ENCODE measurements at places on chromosomes 1 and 21.

DNA sequence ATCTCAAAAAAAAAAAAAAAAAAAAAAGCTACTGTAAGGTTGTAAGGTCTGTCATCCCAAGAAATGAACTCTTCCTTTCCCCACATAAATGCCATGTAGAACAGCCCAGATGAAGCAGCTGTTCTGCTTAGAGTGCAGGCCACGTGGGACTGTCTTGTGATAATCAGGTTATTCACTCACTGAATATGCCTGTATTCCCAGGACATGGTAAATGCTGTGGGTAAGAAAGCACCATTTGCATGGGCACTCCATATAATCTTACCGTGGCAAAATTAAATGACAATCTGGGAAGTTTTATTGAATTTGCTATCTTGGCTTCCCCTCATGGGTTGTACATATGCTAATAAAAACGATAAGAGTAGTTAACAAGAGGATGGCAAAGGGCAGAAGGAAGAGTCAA lies 13.8 kb downstream of the RGS5 start:
- H3K27ac ChIP-seq = no peak overlapping the region
- no peaks in the 10 kb centered on the region for H3K36me3 ChIP-seq
- H3K4me3 ChIP-seq = no peak overlapping the region
- no peaks in the 10 kb centered on the region for H3K4me1 ChIP-seq
- no peak for DNase-seq
- peaks cover 2% of the 10 kb centered on the region for H3K27me3 ChIP-seq

- H3K27me3 ChIP-seq = peaks cover 37% of the 10 kb centered on the region
- H3K4me1 ChIP-seq = no peaks in the 10 kb centered on the region
- H3K36me3 ChIP-seq = no peaks in the 10 kb centered on the region
- no peak for DNase-seq
Measured at GRCh38 chr1:119827010-119827409, 15.8 kb upstream of the REG4 start.

- H3K27me3 ChIP-seq = peaks cover 3% of the 10 kb centered on the region
- DNase-seq = no peak
- H3K27ac ChIP-seq = no peak overlapping the region
- H3K4me1 ChIP-seq = peaks cover 8% of the 10 kb centered on the region
- no peak overlapping the region for H3K4me3 ChIP-seq
Measured at GRCh38 chr21:42633858-42634257, 19.6 kb upstream of the PDE9A start.

DNA sequence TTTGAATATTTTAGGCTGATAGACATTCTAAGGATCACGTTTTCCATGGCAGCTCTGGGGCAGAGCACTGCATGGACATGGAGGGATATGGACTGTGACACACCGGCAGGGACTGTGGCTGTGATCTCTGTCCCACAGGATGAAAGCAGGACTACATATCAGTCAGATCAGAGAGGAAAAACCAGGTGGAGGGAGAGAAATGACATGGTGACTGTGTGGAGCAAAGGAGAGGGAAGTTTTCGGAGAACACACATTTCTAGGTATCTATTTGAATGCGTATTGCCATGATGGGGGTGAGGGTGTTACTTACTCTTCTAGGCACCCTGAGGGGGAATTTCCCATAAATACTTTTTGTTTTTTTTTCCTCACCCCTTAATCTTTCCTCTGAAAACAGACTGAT lies 3.2 kb upstream of the CD1C start:
- H3K4me1 ChIP-seq = peaks cover 25% of the 10 kb centered on the region
- peak overlapping the region; percentile 19 for H3K27ac ChIP-seq
- no peaks in the 10 kb centered on the region for H3K36me3 ChIP-seq
- peaks cover 13% of the 10 kb centered on the region for H3K27me3 ChIP-seq
- no peak overlapping the region for H3K4me3 ChIP-seq

- H3K36me3 ChIP-seq = peaks cover 57% of the 10 kb centered on the region
- no peaks in the 10 kb centered on the region for H3K27me3 ChIP-seq
- peaks cover 8% of the 10 kb centered on the region for H3K4me1 ChIP-seq
- no peak for DNase-seq
- no peak overlapping the region for H3K4me3 ChIP-seq
Measured at GRCh38 chr1:229537894-229538293, 20.6 kb downstream of the ABCB10 start.

DNA sequence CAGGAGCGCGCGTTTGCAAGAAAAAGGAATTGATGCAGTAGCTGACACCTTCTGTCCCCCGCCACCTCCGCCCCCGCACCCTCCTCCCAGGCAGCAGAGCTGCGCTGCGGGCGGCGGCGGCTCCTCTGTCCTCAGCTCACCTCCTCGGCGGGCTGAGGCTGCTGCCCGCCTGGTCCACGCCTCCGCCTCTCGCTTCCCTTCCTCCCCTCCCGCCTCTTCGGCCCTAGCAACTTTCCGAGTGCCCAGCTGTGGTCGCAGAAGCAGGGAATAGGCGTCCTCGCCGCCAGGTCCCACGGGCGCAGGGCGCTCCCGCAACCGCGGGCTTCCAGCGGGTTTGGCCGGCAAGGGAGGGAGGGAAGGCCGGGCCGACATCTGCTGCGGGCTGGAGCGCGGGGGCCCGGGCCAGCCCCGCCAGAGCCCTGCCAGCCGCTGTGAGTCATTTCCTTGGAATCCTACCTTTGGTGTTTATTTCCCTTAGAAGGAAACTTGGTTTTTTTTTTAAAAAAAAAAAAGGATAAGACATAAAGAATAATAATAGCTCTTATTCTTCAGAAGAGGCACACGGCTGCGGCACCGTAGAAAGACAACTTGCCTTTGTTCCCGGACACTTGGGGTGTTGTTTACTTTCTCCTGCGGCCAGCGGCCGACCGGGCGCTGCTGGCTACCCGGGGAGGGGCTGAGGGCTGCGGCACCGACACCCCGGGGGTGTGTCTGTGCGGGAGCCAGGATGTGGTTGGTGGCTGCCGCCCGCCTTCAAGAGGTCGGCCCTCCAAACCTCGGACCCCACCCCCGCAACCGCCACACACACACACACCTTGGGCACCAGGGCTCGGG lies 1.1 kb downstream of the SERTAD4 start:
- DNase-seq = peak; percentile 31
- H3K27ac ChIP-seq = no peak overlapping the region
- no peaks in the 10 kb centered on the region for H3K36me3 ChIP-seq
- peaks cover 58% of the 10 kb centered on the region for H3K27me3 ChIP-seq
- peak overlapping the region; percentile 36 for H3K4me3 ChIP-seq

GRCh38 chr1:110309139-110309538 lies 30.0 kb upstream of the RBM15 start:
- H3K4me1 ChIP-seq = no peaks in the 10 kb centered on the region
- no peak overlapping the region for H3K4me3 ChIP-seq

- H3K4me3 ChIP-seq = no peak overlapping the region
- no peaks in the 10 kb centered on the region for H3K4me1 ChIP-seq
Measured at GRCh38 chr1:216560527-216560926, 137.3 kb upstream of the USH2A start.

GRCh38 chr1:66732407-66733166 lies 19.7 kb upstream of the DYNLT5 start:
- DNase-seq = no peak
- H3K27me3 ChIP-seq = peaks cover 3% of the 10 kb centered on the region
- no peaks in the 10 kb centered on the region for H3K36me3 ChIP-seq
- no peak overlapping the region for H3K4me3 ChIP-seq

GRCh38 chr1:164578479-164579200 lies 19.7 kb downstream of the PBX1 start:
- no peak overlapping the region for H3K27ac ChIP-seq
- H3K4me3 ChIP-seq = no peak overlapping the region
- H3K27me3 ChIP-seq = no peaks in the 10 kb centered on the region
- DNase-seq = no peak
- no peaks in the 10 kb centered on the region for H3K4me1 ChIP-seq
- no peaks in the 10 kb centered on the region for H3K36me3 ChIP-seq

DNA sequence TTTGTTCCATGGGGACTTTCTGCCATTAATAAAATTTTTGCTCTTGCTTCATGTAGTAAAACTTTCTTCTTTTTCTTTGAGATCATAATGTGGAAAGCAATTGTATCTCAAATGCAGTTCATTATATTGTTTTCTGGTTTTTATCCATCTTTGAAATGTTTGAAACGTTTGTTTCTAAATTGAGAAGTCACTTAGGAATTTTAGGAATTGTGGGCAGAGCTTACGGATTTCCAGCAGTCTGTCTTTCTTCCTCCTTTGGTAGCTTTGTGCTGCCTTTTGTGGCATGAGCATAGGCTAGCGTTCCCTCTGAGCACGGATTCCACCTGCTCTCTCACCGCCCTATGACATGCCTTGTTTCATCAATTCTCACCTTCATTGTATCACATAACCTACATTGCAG lies 2.9 kb upstream of the ST6GALNAC5 start:
- H3K27ac ChIP-seq = no peak overlapping the region
- no peak for DNase-seq
- H3K4me3 ChIP-seq = no peak overlapping the region
- H3K4me1 ChIP-seq = peaks cover 5% of the 10 kb centered on the region
- H3K36me3 ChIP-seq = no peaks in the 10 kb centered on the region

DNA sequence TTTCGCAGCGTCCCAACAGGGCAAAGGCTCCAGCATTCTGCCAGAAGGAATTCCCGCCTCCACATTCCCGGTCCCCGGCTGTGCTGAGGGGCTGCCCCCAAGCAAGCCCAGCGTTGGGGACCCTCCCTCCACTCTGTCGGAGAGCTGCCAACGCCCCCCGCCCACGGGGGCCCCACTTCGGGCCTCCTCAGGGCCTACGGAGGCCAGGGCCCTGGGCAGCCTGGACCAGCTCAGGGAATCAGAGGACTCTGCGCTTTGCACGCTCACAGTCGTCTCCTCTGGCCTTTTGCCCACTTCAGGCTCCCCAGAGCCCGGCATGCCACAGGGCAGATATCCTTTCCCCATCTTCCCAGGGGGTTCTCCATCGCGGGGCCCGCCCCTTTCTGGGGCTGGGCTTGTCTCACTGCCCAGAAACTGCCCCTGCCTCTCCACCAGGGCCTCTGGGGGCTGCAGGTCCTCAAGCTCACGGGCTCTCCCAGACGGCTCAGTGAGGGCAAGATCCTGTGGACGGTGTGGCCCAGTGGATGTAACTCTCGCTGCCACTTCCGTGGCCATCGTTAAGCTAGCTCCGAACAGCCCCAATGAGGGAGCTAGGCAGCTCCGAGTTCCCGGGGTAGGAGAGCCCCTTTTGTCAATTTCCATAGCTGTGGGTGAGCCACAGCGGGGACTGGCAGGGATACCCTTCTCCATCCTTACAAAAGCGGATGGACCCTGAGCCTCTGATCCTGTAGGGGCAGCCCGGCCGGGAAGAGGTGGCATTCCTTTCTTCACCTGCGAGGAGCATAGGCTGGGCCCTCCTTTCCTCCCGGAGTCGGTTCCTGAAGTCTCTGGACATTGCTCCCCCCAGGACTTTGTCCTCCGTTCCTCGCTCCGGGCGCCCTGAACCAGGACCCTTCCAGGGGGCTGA lies 2.8 kb downstream of the ITPKB start:
- peaks cover 65% of the 10 kb centered on the region for H3K4me1 ChIP-seq
- H3K4me3 ChIP-seq = peak overlapping the region; percentile 91
- peak overlapping the region; percentile 75 for H3K27ac ChIP-seq

DNA sequence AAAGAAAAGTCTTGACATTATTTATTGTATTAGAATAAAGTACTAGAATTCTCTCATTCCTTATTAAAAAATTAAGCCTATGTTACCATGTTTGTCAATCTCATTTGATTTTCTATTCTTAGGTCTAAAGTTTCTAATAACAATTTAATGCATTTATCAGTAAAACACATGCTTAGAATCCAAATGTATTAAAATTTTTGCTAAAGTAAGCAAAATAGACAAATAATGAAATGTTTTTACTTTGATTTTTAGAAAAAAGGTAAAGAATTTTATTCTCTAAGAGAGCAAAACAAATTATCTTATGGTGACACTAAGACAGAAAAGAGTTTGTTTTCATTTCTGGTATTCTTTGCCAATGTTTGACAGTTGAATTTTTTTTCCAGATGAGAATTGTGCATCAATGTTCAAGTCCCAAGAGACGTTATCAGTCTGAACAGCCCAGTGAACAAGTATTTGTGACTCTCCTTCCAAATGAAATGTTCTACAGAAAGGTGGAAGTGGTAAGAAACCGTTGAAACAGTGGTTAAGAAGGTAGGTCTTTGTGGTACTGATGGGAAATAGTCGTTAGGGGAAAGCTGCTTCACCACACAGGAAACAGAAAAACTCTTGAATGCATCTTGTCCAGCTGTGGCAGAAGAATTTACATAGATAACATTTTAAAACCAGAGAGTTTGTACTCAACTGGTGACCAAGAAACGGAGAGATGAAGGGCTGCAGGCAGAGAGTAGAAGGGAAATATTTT lies 402.5 kb downstream of the PTPRC start:
- peak overlapping the region; percentile 15 for H3K4me3 ChIP-seq
- peak; percentile 76 for DNase-seq
- H3K36me3 ChIP-seq = peaks cover 64% of the 10 kb centered on the region
- no peaks in the 10 kb centered on the region for H3K27me3 ChIP-seq
- peak overlapping the region; percentile 81 for H3K27ac ChIP-seq
- peaks cover 51% of the 10 kb centered on the region for H3K4me1 ChIP-seq

- peaks cover 2% of the 10 kb centered on the region for H3K27me3 ChIP-seq
- no peak overlapping the region for H3K4me3 ChIP-seq
- no peaks in the 10 kb centered on the region for H3K4me1 ChIP-seq
- no peak for DNase-seq
Measured at GRCh38 chr1:45230537-45230936, 24.1 kb upstream of the ZSWIM5 start.

DNA sequence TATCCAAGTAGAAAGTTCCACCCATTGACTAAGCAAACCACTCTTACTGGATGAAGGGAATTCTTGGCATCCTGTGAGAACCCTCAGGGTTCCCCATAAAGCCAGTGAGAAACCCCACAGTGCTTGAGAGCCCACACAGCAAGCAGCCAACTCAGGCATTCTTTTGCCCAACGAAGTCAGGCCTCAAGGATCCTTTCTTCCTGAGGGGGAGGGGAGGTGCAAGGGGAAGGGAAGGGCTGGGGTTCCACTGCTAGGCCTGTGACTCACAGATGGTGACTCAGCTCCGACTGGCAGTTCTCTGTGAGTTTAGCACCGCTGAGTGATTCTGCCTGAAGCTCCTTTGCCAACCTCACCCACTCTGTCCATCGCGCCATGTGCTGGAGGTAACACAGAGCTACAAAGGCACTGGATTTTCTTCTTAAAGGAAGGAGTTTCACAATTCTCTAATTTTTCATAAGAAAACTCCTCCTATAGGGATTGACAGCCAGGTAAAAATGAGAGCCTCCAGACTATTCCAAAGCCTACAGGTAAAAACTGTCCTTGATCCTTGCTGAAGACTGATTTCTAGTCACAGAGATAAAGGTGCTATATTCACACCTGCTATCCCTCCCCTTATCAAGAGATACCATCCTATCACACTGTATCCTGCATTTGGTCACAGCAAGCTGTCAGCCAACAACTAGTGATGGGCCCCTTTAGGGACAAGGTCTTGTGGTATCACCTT lies 4.8 kb downstream of the ENO1 start:
- H3K4me3 ChIP-seq = peak overlapping the region; percentile 97
- H3K27me3 ChIP-seq = no peaks in the 10 kb centered on the region
- peak overlapping the region; percentile 71 for H3K27ac ChIP-seq
- DNase-seq = peak; percentile 77
- H3K4me1 ChIP-seq = peaks cover 65% of the 10 kb centered on the region
- H3K36me3 ChIP-seq = peaks cover 95% of the 10 kb centered on the region

- DNase-seq = no peak
- H3K4me1 ChIP-seq = no peaks in the 10 kb centered on the region
- H3K27ac ChIP-seq = no peak overlapping the region
- H3K36me3 ChIP-seq = no peaks in the 10 kb centered on the region
- no peaks in the 10 kb centered on the region for H3K27me3 ChIP-seq
Measured at GRCh38 chr1:43621386-43621785, 28.6 kb upstream of the KDM4A start.

GRCh38 chr1:8839990-8840389 lies 22.6 kb upstream of the RERE start:
- peaks cover 9% of the 10 kb centered on the region for H3K27me3 ChIP-seq
- no peak for DNase-seq
- H3K27ac ChIP-seq = no peak overlapping the region
- H3K36me3 ChIP-seq = no peaks in the 10 kb centered on the region
- no peak overlapping the region for H3K4me3 ChIP-seq

Data from activated CD8-positive, alpha-beta T cell treated with anti-CD3 and anti-CD28 coated beads, Interleukin-2, amount 10 ng/mL, durations not matched to agents 7 days and 5 days (primary cell).